Thoracic aorta (tissue), 2 donors: ENCODE measurements at places on chromosomes 11 and 22.

- peaks cover 2% of the 10 kb centered on the region for H3K36me3 ChIP-seq
- no peak overlapping the region for H3K27ac ChIP-seq
- no peaks in the 10 kb centered on the region for H3K4me1 ChIP-seq
- no peak for DNase-seq
Measured at GRCh38 chr22:26065847-26066246, 103.4 kb upstream of the SEZ6L start.

DNA sequence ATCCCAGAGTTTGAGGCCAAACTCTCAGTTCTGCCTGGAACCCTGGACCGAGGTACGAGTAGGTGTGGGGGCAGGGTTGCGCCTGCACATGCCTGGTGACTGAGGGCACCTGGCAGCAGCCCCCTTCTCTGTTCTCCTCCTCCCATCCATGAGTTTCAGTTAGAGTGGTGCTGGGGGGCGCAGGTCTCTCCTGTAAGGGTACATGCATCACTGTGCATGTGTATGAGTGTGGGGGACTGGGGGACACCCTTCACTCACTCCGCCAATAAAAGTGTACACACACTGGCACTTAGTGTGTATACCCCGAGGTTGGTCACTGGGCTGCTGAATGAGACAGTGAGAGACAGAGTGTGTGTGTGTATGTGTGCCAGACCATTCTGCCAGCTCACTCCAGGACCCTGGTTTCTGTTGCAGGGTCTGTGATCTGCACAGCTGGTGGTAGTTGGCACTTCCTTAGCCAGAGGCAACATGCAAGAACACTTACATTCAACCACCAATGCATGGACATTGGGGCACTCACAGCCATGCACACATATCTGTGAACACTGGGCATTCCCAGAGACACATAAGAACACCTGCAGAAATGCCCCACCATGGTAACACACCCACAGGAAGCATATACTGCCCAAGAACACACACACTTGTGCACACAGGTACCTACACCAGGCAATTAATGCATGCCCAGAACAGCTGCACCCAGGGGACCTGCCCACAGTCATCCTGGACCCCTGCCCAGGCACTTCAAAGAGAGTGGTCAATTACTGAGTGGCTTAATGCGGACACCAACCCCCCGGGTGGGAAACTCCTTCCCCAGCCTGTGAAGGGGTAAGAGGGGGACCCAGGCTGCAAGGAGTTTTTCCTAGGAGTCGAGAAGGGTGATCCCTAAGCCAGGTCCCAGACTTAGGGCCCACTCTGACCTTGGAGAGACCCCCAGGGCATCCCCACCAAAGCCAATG is 1.2 kb upstream of the NRXN2 start:
- H3K36me3 ChIP-seq, result peaks cover 7% of the 10 kb centered on the region
- DNase-seq, result no peak
- H3K27me3 ChIP-seq, result no peaks in the 10 kb centered on the region
- no peak overlapping the region for H3K27ac ChIP-seq
- H3K4me3 ChIP-seq, result peak overlapping the region; percentile 99

- no peak for DNase-seq
- no peaks in the 10 kb centered on the region for H3K36me3 ChIP-seq
- peaks cover 14% of the 10 kb centered on the region for H3K4me1 ChIP-seq
- H3K4me3 ChIP-seq, result no peak overlapping the region
- no peaks in the 10 kb centered on the region for H3K27me3 ChIP-seq
Measured at GRCh38 chr22:26806445-26807175, 149.2 kb downstream of the MIAT start.

GRCh38 chr11:129787532-129788155 is 28.0 kb upstream of the TMEM45B start:
- H3K36me3 ChIP-seq, result no peaks in the 10 kb centered on the region
- H3K4me3 ChIP-seq, result no peak overlapping the region
- DNase-seq, result no peak
- no peak overlapping the region for H3K27ac ChIP-seq

DNA sequence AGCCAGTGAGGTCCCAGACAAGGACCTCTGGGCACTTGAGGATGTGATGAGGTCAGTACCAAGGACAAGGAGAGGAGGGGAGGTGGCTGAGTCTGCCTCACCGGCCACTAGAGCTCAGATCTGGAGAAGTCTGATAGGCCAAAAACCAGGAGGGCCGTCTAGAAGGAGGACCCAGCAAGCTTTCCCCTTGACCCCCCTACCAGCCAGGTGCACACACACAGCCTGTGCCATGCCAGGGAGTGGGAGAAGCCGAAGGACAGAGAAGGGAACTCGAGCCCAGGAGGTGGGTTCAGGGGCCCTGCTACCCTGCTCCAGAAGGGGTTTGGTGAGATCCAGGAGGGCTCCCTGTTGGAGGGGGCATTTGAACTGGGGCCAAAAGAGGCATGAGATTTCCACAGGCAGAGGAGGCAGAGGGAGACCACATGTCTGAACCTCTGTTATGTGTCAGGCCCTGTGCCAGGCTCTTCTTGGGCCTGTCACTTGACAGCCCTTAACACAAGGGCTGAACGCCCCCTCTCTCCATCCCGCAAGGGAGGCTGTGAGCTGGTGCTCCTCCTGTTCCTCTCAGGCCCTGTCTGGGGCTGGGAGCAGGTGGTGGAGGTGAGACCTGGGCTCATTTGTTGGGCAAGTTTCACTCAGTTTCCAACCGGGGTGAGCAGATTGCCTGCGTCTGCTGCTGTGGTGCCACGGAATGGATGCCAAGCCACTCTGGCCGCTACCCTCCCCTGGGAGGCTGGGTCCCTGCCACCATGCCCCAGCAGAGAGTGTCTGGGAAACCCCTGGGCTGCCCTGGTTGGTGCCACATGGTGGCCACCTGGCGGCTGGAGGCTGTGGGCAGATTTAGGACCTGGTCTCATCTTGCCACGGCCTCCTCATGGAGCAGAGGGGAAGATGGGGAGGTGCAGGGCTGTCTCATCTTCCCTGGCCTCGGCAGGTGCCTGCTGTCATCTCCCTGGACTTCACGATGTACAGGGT is 65.2 kb downstream of the MPPED1 start:
- H3K4me3 ChIP-seq, result no peak overlapping the region
- no peak overlapping the region for H3K27ac ChIP-seq
- no peaks in the 10 kb centered on the region for H3K27me3 ChIP-seq
- no peak for DNase-seq
